NCI-H1417 (cell line): ENCODE measurements at places on chromosomes 13 and 19.

- DNase-seq, result no peak
These were observed 24.1 kb downstream of the MICU2 start for GRCh38 chr13:21579754-21580316.

- DNase-seq, result no peak
These were observed 8.4 kb downstream of the EGLN2 start for GRCh38 chr19:40807147-40808020.

- DNase-seq, result no peak
These were observed 870 bp upstream of the UNC13A start for GRCh38 chr19:17688853-17689595.

DNA sequence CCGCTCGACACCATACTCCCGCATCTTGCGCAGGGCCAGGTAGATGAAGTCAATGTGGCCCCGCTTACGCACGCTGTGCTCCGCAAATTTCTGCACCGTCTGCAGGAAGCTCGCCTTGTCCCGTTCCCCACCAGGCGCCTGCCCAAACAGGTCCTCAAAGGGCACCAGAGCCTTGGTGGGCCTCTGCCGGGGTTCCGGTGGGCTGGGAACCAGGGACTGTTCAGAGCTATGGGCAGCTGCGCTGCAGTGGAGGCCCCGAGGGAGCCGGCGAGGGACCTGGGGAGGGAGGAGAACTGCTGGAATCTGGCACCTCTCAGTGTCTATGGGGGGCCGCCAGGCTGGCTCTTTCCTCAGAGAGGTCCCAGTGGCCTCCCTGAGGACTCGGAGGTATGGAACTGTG is 8.3 kb upstream of the ZNF653 start:
- no peak for DNase-seq

GRCh38 chr13:33684874-33685273 is 133.1 kb upstream of the RFC3 start:
- no peak for DNase-seq

GRCh38 chr13:80235166-80235966 is 105.6 kb downstream of the SPRY2 start:
- no peak for DNase-seq

- peak; percentile 65 for DNase-seq
These were observed 53.8 kb downstream of the ATP11A start for GRCh38 chr13:112743451-112744167.

DNA sequence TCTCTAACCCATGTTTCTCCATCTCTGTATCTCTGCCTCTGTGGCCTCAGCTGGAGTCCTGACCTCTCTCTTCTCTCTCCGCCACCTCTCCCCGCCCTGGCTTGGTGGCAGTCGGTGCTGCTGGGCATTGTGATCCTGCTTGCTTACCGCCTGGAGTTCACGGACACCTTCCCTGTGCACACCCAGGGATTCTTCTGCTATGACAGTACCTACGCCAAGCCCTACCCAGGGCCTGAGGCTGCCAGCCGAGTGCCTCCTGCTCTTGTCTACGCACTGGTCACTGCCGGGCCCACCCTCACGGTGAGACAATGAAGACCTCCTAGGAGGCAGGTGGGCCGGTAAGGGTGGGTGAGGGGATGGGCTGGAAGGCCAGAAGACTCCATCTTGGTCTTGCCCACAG is 4.2 kb downstream of the PLPPR2 start:
- DNase-seq, result no peak

DNA sequence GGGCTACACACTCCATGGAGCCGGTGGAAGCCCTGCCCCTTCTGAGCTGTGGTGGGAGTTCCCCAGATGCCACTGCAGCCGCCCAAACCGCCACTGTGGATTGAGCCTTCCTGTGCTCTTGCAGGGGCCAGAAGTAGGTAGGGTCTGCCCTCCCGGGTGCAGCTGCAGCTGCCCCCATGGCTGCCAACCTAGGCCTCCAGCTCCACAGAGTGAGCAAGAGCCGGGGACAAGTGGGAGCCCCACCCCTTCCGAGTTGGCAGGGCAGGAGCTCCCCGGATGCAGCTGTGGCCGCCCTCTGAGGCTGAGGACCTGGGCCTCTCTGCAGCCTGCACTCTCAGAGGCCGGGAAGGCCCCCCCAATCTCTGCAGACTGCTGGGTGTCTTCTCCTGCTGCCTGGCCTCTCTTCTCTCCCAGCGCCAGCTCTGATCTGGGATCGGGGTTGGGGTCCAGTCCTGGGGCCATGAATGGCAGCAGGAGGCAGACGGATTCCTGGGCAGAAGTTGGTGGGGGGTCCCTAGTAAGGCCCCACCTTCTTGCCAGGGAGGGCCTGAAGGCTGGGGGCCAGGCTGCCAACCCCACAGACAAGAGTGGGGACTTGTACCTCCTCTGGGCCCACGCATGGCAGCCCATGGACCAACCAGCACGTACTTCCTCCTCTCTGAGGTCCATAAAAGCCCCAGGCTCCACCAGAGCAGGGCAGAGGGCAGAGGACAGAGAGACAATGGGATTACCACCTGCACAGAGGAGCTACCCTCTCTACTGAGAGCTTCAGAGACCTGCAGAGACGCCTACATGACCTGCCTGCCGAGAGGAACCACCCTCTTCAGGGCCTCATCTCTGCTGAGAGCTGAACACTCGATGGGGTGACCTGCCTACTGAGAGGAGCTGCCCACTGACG is 28.9 kb downstream of the AP2S1 start:
- no peak for DNase-seq

GRCh38 chr19:13023656-13024055 is 28.4 kb downstream of the NFIX start:
- peak; percentile 55 for DNase-seq

DNA sequence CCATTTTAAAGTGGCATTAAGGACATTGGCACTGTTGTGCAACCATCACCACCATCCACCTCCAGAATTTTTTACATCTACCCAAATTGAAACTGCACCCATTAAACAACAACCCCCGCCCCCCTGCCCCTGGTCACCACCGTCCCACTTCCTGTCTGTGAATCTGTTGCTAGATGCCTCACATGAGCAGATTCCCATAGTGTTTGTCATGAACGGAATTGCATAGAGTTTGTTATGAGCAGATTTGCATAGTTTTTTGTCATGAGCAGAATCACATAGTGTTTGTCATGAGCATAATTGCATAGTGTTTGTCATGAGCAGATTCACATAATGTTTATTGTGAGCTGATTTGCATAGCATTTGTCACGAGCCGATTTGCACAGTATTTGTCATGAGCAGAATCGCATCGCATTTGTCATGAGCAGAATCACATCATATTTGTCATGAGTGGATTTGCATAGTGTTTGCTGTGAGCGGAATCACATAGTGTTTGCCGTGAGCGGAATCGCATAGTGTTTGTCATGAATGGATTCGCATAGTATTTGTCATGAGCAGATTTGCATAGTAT is 54.0 kb upstream of the GTF3A start:
- DNase-seq, result no peak

GRCh38 chr19:5038631-5039271 is 69.8 kb downstream of the KDM4B start:
- DNase-seq, result peak; percentile 42

DNA sequence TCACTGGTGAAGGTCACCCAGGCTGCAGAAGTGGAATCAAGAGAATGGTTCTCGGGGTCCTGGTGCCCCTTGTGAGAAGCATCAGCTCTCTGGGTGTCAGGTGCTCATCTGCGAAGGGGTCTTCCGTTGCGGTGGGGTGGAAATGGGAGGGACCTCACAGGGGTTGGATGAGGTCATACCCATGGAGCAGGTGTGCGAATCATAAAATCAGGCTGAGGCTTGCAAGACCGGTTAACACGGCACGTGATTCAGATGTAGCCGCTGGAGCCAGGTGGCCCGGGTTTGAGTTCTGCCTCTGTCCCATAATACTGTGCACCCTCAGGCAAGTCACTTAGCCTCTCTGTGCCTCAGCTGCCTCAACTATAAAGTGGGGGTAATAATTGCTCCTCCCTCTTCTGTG is 3.9 kb upstream of the KLK15 start:
- no peak for DNase-seq

GRCh38 chr19:5480427-5480836 is 25.2 kb downstream of the ZNRF4 start:
- no peak for DNase-seq

DNA sequence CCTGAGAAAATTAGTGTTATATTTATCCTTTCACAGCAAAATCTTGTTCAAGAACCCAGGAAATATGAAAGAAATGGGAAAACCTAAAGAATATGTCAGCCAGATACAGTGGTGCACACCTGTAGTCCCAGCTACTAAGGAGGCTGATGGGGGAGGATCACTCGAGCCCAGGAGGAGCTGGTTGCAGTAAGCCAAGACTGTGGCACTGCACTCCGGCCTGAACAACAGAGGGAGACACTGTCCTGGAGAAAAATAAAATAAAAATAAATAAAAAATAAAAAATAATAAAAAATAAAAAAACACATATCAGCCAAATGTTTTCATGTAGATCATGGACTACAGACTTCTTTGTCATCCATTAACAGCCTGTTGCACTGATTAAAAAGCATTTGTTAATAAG is 244.8 kb upstream of the KLHL1 start:
- DNase-seq, result no peak

GRCh38 chr13:100100115-100100879 is 11.4 kb downstream of the PCCA start:
- no peak for DNase-seq

DNA sequence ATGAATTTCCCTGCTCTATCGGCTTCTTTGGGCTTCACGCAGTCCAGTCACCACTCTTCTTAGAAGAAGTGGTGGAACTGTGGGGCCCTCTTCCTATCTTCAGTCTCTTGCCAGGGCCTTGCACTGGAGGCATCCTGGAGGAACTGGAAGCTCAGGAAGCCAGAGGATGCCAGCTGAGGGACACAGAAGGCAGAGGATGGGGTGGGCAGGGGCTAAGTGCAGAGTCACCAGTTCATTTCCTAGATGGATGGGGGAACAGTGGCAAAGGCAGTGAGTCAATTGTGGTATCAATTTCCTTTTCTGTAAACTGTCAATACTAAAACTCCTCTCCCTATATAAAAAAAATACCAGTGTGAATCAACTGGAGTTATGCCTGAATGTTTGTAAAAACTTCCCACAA is 419.7 kb downstream of the KLF12 start:
- no peak for DNase-seq

DNA sequence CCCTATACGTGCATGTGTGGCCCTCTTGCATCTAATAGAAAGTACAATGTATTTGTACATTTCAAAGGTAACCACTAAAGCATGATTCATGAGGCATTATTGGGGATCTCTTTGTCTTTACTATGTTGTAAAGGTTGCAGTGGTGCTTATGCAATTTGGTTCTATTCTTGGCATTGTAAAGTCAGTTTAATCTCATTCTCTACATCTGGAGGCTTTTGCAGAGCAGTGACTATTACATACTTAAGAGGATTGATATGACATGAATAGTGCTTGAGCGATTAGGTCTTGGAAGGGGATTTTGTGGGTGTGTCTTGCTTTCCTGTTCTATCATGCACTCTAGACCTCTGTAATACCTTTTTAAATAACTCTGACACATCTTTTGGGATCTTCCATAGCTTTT is 610.0 kb downstream of the EFNB2 start:
- DNase-seq, result no peak

- no peak for DNase-seq
These were observed 84.9 kb downstream of the URI1 start for GRCh38 chr19:30026933-30027332.

GRCh38 chr13:59276436-59276835 is 887.3 kb downstream of the DIAPH3 start:
- no peak for DNase-seq

DNA sequence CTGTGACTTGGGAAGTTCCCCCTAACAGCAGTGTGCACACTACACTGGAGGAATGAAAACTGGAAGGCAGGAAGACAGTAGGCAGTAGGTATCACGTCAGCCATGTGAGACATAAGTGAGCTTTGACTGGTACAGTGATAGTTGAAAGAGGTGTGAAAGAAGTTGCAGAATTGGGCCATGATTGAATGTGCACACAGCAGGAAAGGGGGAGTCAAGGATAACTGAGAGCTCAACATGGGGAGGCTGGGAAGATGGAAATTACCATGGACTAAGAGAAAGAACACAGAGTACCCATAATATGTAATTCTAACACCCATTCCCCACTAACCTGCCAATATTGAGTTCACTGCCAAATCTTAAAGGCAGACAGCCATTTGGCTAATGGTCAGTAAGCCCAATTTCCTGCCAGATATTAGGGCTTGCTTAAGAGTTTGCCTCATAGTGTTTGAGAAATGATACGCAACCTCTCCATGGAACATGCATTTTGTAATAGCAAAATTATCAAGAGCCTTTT is 321.7 kb downstream of the DCT start:
- DNase-seq, result no peak

GRCh38 chr19:43644181-43644580 is 4.5 kb upstream of the CADM4 start:
- DNase-seq, result no peak

GRCh38 chr13:41426047-41426446 is 31.3 kb upstream of the RGCC start:
- no peak for DNase-seq

- peak; percentile 72 for DNase-seq
These were observed 83.5 kb upstream of the STARD13 start for GRCh38 chr13:33369073-33369472.

- DNase-seq, result no peak
These were observed 95.4 kb upstream of the RAP2A start for GRCh38 chr13:97338571-97338970.

- no peak for DNase-seq
These were observed 141.4 kb upstream of the SGCG start for GRCh38 chr13:23039266-23039935.

DNA sequence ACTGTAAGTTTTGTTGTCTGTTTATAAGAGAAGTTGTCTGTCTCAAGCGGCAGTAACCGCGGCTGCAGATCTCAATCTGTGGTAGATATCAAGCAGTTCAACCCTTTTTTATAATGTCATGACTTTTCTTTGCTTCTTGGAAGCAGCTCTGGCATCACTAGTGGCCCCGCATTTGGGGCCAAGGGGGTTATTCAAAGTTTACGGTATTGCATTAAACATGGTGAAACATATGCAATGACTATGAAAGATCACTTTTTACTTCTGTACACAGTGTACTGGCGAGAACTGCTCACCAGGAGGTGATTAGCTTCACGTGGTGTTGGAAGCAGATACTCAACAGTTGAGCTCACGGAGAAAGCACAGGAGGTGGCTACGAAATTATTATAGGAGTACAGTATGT is 4.6 kb upstream of the FFAR3 start:
- DNase-seq, result no peak

DNA sequence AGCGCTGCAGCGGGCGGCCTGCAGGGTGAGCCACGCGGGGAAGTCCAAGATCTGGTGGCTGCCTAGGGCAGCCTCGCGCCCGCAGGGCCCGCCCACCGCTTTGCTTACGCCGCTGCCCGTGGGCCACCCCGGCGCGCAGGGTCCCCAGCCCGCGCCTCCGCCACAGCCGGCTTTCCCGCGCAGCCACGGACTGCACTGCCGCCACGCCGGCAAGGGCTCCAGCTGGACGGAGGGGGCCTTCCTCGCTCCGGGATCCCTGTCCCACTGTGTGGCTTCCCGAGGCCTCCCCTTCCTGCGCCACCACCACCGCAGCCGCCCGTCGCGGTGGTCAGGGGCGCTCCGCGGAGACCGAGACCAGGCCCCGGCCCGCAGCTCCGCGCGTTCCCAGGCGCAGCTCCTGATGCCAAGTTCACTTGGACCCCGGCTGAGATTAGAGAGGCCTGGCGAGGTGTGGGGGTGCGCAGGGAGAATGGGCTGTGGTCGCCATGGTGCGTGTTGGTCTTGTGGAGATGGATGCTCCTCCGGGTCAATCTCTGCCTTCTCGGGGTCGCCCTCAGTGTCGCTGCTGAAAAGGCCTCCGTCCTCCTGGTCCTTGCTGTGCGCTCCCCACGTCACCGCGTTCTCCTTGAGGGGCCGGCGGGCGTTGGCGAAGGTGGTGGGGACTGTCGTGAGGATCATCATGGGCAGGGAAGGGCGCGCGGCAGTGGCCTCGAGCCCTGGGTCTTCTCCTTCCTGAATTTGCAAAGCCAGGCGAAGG is 17.9 kb upstream of the RNF17 start:
- DNase-seq, result no peak

GRCh38 chr13:95160112-95160906 is 140.9 kb downstream of the ABCC4 start:
- no peak for DNase-seq
